ENCODE measurements at places on chromosomes 13 and 19. TPM values are rescaled to one million over a fixed set of nuclear protein-coding genes. Genes with fewer than 3 reads are reported as not detected.

ZNF628 gene
- total RNA-seq, result 9.1 TPM

MYO16 gene
- 0.15 TPM for total RNA-seq

- no peak overlapping the region for H3K4me3 ChIP-seq
- peaks cover 5% of the 10 kb centered on the region for H3K4me1 ChIP-seq
- no peak for DNase-seq
- H3K27me3 ChIP-seq, result peaks cover 9% of the 10 kb centered on the region
- H3K27ac ChIP-seq, result peak overlapping the region; percentile 60
Observed at GRCh38 chr13:31090961-31091624, 70.6 kb downstream of the HSPH1 start.

GRCh38 chr13:36038785-36039555 lies 92.2 kb downstream of the DCLK1 start:
- peaks cover 5% of the 10 kb centered on the region for H3K4me1 ChIP-seq
- no peak overlapping the region for H3K4me3 ChIP-seq
- no peak overlapping the region for H3K27ac ChIP-seq

GRCh38 chr13:98519976-98520375 lies 56.9 kb downstream of the STK24 start:
- H3K27ac ChIP-seq, result peak overlapping the region; percentile 9
- no peak for DNase-seq
- no peaks in the 10 kb centered on the region for H3K27me3 ChIP-seq
- H3K36me3 ChIP-seq, result peaks cover 8% of the 10 kb centered on the region
- H3K4me3 ChIP-seq, result no peak overlapping the region
- peaks cover 51% of the 10 kb centered on the region for H3K4me1 ChIP-seq

DNA sequence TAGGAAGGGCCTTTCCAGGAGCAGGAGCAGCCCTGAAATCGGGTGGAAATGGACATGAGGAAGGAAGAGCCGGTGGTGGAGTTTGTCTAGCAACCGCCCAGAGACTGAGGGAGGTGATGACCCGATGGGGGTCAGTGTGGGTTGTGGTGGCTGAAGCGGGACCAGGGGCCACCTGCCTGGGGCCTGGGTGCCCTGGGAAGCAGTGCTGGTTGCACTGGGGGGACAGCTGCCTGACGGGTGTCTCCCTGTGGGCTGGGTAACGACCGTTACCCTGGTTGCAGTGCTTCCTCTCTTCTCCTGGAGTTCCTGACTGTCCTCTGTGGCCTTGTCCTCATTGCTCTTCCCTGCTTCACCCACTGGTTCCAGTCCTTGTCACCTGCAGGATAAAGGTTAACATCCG lies 13.0 kb downstream of the ZNF536 start:
- no peak overlapping the region for H3K4me3 ChIP-seq
- no peak overlapping the region for H3K27ac ChIP-seq
- H3K36me3 ChIP-seq, result no peaks in the 10 kb centered on the region
- DNase-seq, result no peak
- no peaks in the 10 kb centered on the region for H3K4me1 ChIP-seq

DNA sequence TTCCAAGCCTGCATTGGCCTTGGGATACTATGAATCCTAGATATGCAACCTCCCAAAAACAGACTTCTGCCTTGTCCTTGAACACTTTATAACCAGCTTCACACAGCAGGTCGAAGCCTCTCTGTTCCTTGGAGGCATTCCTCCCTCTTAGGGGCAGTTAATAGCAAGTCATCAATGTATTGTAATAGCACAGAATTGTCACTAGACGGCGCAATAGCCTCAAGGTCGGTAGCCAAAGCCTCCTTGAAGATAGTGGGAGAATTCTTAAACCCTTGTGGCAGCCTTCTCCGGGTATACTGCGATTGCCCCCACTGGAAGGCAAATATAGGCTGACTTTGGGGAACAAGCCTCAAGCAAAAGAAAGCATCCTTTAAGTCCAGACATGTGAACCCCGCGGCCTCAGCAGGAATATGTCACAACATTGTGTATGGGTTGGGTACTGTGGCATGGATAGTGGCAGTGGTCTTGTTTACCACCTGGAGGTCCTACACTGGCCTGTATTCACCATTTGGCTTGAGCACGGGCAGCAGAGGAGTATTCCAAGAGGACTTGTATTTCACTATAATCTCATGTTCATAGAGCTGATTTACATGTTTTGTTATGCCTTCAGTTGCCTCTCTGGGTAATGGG lies 61.1 kb downstream of the ZNF431 start:
- no peak overlapping the region for H3K27ac ChIP-seq
- no peaks in the 10 kb centered on the region for H3K27me3 ChIP-seq
- no peak for DNase-seq
- no peak overlapping the region for H3K4me3 ChIP-seq
- peaks cover 11% of the 10 kb centered on the region for H3K4me1 ChIP-seq

GRCh38 chr13:41029629-41030028 lies 10.5 kb upstream of the ELF1 start:
- no peaks in the 10 kb centered on the region for H3K27me3 ChIP-seq
- no peak overlapping the region for H3K4me3 ChIP-seq
- no peak overlapping the region for H3K27ac ChIP-seq
- H3K4me1 ChIP-seq, result peaks cover 4% of the 10 kb centered on the region

GRCh38 chr13:103405297-103405696 lies 339.1 kb upstream of the SLC10A2 start:
- DNase-seq, result no peak
- no peaks in the 10 kb centered on the region for H3K4me1 ChIP-seq
- H3K36me3 ChIP-seq, result no peaks in the 10 kb centered on the region
- no peak overlapping the region for H3K27ac ChIP-seq

DNA sequence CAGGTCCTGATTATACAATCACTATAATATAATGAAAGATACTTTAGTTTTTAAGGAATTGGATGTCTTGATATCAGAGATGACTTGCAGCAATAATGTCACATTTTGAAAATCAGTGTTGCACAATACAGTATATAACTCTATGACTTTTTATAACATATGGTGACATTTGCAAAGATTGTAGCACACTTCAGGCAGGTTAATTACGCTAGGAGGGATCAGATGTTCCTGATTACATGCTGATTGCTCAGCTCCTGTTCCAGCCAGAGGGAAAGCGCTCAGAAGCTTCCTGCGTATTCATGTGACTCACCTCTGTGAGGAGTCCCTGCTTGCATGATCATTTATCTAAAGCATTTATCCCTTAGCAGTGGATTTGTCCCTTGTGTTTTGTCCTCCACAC lies 265.6 kb downstream of the GPC5 start:
- H3K4me3 ChIP-seq, result no peak overlapping the region
- H3K4me1 ChIP-seq, result no peaks in the 10 kb centered on the region
- no peak overlapping the region for H3K27ac ChIP-seq
- H3K36me3 ChIP-seq, result no peaks in the 10 kb centered on the region
- no peaks in the 10 kb centered on the region for H3K27me3 ChIP-seq
- no peak for DNase-seq

DNA sequence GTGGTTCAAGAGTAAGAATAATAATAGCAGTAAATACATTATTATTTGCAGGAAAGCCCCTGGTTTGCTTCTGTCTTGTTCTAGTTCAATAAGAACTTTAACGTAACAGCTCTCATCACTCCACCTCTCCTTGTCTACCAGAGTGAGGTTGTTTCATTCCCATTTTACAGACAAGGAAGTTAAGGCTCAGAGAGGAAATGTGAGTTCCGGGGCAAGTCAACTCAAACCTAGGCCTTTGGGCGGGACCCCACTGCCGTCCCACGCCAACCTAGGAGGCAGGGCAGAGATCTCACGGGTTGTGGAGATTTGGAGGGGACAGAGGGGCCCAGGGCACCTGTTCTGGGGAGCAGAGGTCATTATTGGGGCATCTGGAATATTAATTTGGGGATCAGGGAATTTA lies 1.5 kb downstream of the MAP4K1 start:
- H3K4me1 ChIP-seq, result peaks cover 23% of the 10 kb centered on the region
- no peak for DNase-seq
- H3K27ac ChIP-seq, result no peak overlapping the region
- no peak overlapping the region for H3K4me3 ChIP-seq

DNA sequence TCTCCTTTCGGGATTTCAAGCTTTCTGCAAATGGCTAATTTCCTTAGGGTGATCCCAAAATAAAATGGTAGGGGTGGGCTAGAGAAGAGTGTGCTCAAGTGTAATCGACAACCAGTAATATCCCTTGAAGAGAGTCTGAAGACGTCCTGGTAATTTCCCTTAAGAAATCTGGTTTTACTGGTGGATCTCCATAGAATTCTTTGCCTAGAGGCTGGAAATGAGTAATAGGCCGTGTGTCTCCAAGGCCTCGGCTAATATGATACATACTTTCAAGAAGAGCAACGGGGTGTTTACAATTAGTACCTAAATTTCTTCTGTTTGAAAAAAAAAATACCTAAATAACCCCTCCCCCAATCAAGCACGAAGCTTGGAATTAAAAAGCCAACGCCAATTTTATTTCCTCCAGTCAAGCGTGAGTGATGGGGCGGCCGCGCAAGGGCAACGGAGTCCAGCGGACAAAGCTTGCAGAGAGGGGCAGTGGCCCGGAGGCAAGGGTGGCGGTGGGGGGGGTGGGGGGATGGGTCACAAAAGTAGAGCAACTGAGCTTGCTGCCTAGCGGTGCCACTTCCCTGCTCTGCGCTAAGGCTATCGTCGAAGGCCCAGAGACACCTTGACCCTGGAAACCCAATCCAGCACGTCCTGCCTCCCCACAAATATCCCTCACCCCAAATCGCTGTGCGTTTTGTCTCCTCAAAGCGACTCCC lies 7.8 kb downstream of the SOX21 start:
- H3K4me1 ChIP-seq, result peaks cover 14% of the 10 kb centered on the region
- H3K36me3 ChIP-seq, result peaks cover 3% of the 10 kb centered on the region

DNA sequence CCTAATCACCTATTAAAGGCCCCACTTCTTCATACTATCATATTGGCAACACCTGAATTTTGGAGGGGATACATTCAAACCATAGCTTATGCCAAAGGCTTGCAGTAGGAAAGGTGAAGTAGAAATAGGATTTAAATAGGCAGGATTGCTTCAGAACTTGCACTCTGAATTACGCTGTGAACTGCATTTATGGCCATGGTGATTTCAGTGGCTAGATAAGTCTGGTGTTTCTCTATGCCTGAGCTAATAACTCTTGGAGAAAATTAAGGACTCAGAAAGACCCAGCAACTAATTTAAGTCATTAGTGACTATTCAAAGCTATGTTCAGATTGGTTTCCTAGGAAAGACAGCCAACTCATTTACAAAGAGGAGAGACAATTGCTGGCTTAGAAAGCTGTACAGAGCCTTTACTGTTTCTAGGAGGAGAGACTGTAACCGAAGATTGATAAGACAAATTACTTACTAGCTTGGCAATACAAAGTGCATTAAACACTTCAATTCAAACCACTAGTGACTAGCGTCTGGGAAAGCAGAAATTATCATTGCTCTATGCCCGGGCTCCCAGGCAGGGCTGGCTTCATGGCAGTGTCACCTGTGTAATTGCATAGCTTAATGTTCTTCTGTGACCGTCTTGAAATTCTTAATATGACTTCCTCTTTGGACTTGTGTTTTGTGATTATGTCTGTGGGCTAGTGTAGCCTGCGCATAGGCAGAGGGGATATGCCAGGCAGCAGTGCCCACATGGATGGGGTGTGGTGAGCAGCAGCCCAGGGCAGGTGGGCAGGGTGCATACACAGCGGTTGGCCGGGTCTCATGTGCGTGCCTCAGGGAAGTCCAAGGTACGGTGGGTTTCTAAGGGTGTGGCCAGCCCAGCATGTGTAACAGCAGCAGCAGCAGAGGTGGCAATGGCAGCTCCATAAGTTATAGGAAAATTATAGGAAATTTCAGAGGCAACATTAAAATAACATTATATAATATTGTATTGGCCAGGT lies 60.1 kb downstream of the KL start:
- no peak for DNase-seq
- no peak overlapping the region for H3K4me3 ChIP-seq
- H3K27me3 ChIP-seq, result no peaks in the 10 kb centered on the region
- H3K4me1 ChIP-seq, result peaks cover 16% of the 10 kb centered on the region
- H3K27ac ChIP-seq, result no peak overlapping the region

KLK5 gene
- total RNA-seq, result 0.38 TPM

IQCN gene
- 2.4 TPM for total RNA-seq

GRCh38 chr13:42380420-42381164 lies 108.6 kb downstream of the AKAP11 start:
- no peaks in the 10 kb centered on the region for H3K27me3 ChIP-seq
- no peak for DNase-seq
- H3K4me1 ChIP-seq, result peaks cover 6% of the 10 kb centered on the region
- no peak overlapping the region for H3K4me3 ChIP-seq

JOSD2 gene
- 43.1 TPM for total RNA-seq

All from chondrocyte (in vitro differentiated cells).